DMS79 (cell line): ENCODE measurements at places on chromosomes 2 and 18.

GRCh38 chr18:68725346-68725745 lies 10.4 kb upstream of the TMX3 start:
- no peak for DNase-seq

GRCh38 chr18:47838396-47838795 lies 92.1 kb downstream of the SMAD2 start:
- no peak for DNase-seq

GRCh38 chr2:186980117-186980442 lies 131.1 kb upstream of the ZSWIM2 start:
- no peak for DNase-seq

- DNase-seq, result peak; percentile 27
These were observed 45.1 kb downstream of the DPYSL5 start for GRCh38 chr2:26892922-26893524.

DNA sequence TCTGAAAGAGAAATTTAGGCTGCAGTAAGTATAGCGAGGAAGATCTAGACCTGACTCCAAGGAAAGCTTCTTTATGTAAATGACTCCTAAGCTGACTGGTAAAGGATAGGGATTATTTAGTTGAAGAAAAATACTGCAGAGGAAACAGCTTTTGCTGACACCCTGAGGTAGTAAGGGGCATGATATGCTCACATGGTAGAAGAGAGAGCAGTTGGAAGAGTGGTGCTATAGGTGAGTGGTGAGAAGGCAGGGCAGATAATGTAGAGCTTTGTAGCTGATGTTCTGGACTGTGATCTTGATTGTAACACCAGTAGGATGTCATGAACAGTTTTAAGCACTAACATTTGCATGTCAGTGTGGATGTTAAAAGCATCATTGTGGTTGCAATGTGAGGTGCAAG lies 639.1 kb upstream of the SLC39A10 start:
- DNase-seq, result no peak

DNA sequence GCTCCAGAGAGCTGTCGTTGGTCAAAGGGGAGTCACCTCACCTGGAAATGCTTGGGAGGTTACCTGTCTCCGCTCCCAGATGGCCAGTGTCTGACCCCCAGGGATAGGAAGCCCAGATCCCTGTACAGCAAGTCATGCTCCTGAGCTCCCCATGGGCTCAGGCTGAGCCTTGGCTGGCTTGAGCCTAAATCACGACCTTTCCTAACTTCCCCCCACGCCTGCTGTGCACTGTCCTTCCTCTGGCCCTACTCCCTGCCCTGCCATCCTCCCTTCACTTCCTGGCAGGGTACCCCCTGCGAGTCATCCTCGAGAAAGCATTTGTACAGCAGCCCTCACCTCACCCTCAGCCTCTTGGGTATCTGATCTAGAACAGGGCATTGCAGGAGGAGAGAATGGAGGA lies 9.2 kb upstream of the HDAC4 start:
- DNase-seq, result no peak

DNA sequence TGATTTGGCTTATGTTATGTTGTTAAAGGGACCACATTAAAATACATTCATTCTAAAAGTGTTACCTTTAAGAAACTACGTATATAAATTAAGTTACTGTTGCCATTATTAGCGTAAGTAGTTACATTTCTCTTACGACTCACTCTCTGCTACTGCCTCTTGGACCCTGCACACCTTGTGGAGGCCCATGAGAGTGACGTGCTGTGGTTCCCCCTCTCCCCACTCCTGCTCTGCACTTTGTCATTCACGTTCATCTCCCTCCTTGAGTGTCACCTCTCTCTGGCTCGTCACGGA lies 830 bp upstream of the MERTK start:
- no peak for DNase-seq

GRCh38 chr2:21515903-21516302 lies 392.1 kb downstream of the TDRD15 start:
- no peak for DNase-seq

DNA sequence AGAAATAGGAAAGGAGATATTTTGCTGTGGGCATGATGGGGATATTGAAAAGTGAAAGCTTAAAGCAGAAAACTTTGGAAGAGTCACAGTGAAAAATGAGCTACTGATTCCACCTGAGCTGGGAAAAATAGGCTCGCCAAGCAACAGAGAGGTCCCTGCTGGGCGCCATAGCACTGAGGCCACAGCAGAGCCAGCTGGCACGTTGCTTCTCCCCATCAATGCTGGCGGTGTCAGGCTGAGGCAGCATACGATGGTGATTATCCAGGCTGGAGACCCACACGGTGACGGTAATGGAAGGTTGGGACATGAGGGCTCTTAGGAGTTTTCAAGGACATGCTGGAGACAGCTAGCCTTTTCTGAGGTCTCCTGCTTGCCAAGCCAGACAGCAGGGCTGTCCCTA lies 25.8 kb upstream of the DTNB start:
- peak; percentile 87 for DNase-seq

- no peak for DNase-seq
These were observed at the start of gene COL5A2 for GRCh38 chr2:189179570-189179950. COL5A2 (minus strand) TSS chr2:189179761; CDS start chr2:189179604, 157 bp downstream.
